ENCODE measurements at places on chromosomes 4 and X.

DNA sequence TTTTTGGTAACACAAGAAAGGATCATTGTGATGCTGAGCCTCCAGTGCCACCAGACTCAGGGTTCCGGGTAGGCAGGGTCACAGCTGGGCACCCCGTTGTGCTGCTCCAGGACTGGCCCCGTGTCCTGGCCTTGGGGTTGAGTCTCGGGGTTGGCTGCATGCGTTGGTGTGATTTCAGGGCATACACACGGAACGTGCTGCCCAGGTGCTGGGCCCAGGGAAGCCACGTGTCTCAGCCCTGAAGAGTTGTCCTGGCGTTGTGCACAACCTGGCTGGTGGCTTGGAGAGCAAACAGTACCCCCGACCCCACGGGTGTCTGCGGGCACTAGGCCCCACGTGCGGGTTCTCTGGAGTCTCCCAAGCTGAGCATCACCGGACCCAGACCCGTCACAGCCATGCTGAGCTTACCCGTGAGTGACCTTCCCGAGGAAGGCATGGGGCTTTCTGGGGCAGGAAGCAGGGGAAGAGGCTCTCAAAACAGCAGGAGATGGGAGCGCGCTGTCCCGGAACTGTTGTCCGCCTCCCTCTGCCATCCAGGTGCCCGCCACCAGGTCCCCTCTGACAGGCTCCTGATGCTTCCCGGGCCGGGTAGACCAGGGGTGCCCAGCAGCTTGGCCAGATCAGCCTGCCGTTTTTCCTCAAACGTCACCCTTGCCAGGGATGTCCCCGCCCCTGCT lies 66.1 kb upstream of the ENPP6 start:
- DNase-seq = no peak

- no peak for DNase-seq
Measured at GRCh38 chr4:104915864-104916263, 230.8 kb upstream of the TET2 start.

GRCh38 chr4:153232768-153233167 lies 28.5 kb downstream of the TRIM2 start:
- no peak for DNase-seq

DNA sequence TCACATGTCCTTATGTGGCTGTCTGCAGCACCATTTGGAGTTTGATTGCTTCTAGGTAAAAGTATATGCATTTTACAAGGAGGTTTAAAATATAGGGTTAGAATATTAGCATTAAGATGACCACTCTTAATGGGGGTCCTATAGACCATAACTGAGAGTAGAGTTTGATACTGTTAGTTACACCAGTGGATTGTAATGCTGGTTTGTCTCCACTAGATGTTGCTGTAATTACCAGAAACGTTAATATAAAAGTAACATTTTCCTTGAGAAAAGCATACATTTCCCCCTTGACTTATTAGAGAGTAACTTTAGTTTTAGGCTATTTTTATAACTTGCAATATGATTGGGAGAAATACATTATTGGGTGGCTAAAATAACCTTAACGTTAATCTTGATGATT lies 93.0 kb downstream of the ZXDA start:
- no peak for DNase-seq

DNA sequence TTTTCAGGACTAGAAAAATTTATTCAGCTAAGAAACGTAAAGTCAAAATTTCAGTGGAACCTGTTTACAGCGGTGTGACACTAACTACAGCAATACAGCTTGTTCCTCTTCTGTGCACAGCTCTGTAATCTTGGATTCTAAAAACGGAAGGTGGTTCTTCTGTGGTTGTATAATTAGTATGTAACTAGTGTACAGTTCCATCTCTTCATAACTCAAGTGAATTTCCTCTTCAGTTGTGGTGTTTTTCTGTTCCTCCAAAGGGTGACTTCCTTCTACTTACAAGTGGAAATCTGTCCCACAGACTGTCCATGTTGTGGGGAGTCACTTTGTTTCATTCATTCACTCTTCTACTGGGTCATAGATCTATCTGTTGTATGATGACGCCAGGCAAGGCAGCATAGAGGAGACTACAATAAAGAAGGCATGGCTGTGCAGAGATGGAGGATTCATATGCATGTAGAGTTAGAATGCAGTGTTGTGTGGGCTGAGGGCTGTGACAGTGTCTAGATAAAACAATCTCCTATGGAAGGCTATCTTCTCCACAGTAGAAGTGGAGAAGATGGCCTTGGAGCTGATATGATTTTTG lies 5.4 kb downstream of the DAPP1 start:
- no peak for DNase-seq

GRCh38 chr4:145956288-145956890 lies 17.8 kb upstream of the ZNF827 start:
- DNase-seq = no peak

- DNase-seq = no peak
Measured at GRCh38 chr4:79308137-79308536, 17.7 kb downstream of the NAA11 start.

DNA sequence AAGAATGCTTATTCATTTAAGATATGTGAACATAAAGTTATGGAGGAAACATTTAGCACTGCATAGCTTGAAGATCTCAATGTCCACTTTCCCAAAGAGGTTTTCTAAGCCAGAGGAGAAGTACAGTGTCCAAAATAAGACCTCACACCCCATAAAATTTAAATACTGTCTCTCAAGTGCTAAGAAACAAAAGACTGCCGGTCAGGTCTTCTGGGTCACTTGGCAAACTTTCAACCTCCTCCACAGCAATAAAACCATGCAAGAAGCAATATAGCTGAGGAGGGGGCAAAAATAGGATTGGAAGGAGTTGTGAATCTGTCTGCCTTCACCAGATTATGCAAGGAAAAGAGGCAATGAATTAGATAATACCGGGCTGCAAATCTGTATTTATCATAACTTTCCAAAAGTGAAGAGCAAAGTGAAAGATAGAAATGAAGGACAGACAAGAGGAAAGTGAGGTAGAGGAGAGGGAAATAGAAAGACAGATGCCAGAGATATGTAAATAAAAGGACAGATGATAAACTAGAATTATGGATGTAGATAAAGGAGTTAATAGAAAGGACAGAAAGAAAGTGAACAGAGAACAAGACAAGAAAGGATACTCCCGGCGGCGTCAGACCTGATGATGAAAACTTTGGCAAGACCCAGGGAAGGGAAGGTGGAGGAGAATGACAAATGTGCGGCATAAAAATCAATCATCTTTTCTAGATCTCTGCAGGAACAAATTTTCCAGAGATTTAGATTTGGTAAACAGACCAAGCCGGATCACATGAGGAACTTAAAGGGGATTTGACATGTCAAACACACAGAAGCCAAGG lies 152.7 kb upstream of the FAM241A start:
- no peak for DNase-seq

- DNase-seq = no peak
Measured at GRCh38 chrX:15679246-15679645, 14.6 kb upstream of the CLTRN start.

GRCh38 chr4:170111085-170111484 lies 21.3 kb upstream of the AADAT start:
- no peak for DNase-seq

GRCh38 chr4:665381-665750 lies 8.7 kb downstream of the ATP5ME start:
- DNase-seq = no peak

- DNase-seq = no peak
Measured at GRCh38 chr4:112386071-112386470, 88.9 kb downstream of the ALPK1 start.

GRCh38 chr4:11505221-11505971 lies 76.7 kb upstream of the HS3ST1 start:
- DNase-seq = no peak
